ENCODE measurements at places on chromosomes 12 and 14. TPM values are rescaled to one million over a fixed set of nuclear protein-coding genes. Genes with fewer than 3 reads are reported as not detected.

- DNase-seq: no peak
Measured at GRCh38 chr14:47935332-47935731, 259.9 kb upstream of the MDGA2 start.

- DNase-seq: no peak
Measured at GRCh38 chr12:46005823-46006222, 15.4 kb upstream of the SCAF11 start.

DNA sequence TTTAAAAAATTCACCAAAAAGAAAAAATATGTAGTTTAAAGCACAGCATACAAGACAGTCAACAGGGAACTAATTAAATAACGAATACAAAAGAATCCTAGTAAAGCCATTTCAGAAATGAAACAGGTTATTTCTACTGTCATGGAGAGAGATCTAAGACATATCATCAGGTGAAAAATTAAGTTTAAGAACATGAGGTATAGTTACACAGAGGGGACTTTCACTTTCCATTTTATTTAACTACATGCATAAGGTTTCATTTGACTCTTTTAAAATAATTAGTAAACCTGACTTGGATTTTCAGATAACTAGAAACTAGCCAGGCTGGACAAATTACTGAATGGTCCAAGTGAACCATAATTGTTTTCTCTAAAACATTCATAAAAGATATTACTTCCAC is 11.3 kb downstream of the SEC23A start:
- no peak for DNase-seq

GRCh38 chr14:32203928-32204357 is 874 bp upstream of the RNU6-8 start:
- no peak for DNase-seq

GRCh38 chr12:57309420-57309819 is 58.4 kb upstream of the STAC3 start:
- no peak for DNase-seq

DNA sequence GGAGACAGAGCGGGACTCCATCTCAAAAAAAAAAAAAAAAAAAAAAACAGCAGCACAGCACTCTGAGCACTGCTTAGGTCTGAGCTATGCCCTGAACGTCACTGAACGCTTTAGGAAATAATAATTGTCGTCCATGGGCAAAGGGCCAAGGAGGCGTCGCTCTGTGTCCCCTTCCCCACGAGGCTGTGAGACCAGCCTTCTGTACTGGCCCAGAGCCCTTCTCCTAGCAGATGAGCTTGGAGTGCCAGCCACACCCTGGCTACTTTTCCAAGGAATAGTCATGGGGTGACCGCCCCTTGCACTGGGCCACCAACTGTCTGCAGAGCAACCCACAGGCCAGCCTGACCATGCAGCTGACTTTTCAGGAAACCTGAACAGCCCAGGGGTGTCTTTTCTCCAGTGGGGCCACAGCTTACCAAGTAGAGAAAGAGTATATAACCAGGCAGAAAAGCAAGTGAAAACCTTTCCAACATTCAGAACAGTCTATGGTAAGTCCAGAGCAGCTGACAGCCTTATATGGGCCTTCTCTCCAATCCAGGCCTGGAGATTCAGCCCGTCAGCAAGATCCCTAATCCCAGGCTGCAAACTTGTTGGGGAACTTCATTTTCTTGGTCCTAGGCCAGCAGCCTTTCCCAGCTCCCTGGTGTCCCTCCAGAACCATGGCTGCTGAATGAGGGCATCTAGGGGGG is 28.5 kb downstream of the CD9 start:
- no peak for DNase-seq

GRCh38 chr14:92511453-92512238 is 1.9 kb upstream of the RIN3 start:
- no peak for DNase-seq

DNA sequence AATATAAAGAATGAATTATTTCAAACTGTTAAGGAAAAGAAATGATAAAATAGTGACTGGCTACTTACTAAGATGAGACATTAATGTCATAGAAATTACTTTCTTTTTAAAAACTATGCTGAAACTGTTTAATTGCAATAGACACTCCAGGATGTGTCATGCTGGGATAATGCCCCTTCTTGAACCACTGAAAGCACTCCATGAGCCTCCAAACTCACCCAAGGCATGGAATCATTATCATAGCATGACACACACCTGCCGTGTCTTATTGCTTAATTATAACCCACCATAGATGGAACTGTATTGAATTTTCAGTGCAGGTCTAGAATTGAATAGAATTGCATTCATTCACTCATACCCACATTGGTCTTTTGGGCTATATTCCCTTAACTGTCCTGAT is 4.3 kb downstream of the MBIP start:
- no peak for DNase-seq

- no peak for DNase-seq
Measured at GRCh38 chr12:11885261-11886038, 185.3 kb upstream of the BCL2L14 start.

EPS8 gene
- total RNA-seq: 144 TPM

TBX3 gene
- 6.3 TPM for total RNA-seq

DPPA3 gene
- not detected for total RNA-seq

SERPINA1 gene
- total RNA-seq: 34.5 TPM

GALNT9 gene
- not detected for total RNA-seq

Data from posterior vena cava (tissue), 2 donors.